T-cell (primary cell): ENCODE measurements at places on chromosomes 16 and 17. TPM values are rescaled to one million over a fixed set of nuclear protein-coding genes. Genes with fewer than 3 reads are reported as not detected.

CACNA1H gene
- 4.8 TPM for total RNA-seq

CCL5 gene
- 128 TPM for total RNA-seq

RPS2 gene
- total RNA-seq: 3,410 TPM

PLA2G10 gene
- not detected for total RNA-seq

SOX15 gene
- total RNA-seq: 0.70 TPM

ADORA2B gene
- total RNA-seq: 0.20 TPM

FZD2 gene
- total RNA-seq: not detected

UNC119 gene
- 49.1 TPM for total RNA-seq

GRCh38 chr17:76537288-76537577 is 276 bp downstream of the CYGB start:
- no peaks in the 10 kb centered on the region for H3K36me3 ChIP-seq
- H3K27ac ChIP-seq: no peak overlapping the region
- no peaks in the 10 kb centered on the region for H3K4me1 ChIP-seq
- no peak overlapping the region for H3K4me3 ChIP-seq
- no peak for DNase-seq

- peaks cover 27% of the 10 kb centered on the region for H3K36me3 ChIP-seq
- no peak for DNase-seq
- H3K27me3 ChIP-seq: no peaks in the 10 kb centered on the region
- peak overlapping the region; percentile 20 for H3K4me3 ChIP-seq
- peak overlapping the region; percentile 100 for H3K27ac ChIP-seq
Observed at GRCh38 chr17:8153525-8153956, 1.3 kb upstream of the PER1 start.

DNA sequence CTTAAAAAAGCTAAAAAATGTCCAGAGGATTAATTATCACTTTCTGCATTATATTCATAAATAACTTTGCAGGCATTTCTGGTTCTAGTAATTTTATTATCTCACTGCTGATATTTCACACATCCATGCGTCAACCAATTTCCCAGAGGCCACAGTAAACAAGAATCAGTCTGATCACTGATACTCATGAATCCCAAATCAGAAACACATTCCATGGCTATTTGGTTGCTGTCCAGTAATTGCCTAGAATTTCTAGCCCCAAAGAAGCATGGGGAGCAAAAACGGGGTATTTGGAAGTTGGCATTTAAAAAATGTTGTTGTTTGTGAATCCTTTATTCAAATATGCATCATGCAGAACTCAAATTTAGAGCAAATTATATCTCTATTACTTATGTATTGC is 244.8 kb downstream of the CDH8 start:
- no peak overlapping the region for H3K4me3 ChIP-seq
- H3K27me3 ChIP-seq: no peaks in the 10 kb centered on the region
- H3K27ac ChIP-seq: no peak overlapping the region
- no peak for DNase-seq

DNA sequence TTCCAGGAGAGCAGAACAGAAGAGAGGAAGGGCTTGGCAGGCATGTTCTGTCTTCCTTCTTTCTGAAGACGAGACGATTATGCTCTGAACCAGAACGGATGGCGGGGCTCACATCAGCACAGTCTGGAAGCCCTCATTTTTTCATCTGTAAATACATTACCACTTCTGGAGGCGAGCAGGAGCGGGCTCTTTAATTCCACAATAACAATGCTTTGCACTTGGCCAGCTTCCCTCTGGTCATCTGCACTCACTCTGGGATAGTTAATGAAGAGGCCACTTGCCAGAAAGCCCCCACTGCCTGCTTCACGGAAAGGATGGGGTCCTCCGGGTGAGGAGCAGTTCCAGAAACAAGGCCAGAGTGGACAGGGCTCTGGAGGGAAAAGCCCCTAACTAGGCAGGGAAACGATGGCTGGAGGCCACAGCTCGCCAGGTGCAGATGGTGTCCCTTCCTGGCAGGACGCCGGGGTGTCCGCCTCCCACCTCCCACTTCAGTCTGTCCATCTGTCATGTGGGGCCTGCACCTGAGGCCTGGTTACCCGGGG is 13.1 kb upstream of the BCAR1 start:
- H3K27ac ChIP-seq: no peak overlapping the region
- H3K27me3 ChIP-seq: no peaks in the 10 kb centered on the region

DNA sequence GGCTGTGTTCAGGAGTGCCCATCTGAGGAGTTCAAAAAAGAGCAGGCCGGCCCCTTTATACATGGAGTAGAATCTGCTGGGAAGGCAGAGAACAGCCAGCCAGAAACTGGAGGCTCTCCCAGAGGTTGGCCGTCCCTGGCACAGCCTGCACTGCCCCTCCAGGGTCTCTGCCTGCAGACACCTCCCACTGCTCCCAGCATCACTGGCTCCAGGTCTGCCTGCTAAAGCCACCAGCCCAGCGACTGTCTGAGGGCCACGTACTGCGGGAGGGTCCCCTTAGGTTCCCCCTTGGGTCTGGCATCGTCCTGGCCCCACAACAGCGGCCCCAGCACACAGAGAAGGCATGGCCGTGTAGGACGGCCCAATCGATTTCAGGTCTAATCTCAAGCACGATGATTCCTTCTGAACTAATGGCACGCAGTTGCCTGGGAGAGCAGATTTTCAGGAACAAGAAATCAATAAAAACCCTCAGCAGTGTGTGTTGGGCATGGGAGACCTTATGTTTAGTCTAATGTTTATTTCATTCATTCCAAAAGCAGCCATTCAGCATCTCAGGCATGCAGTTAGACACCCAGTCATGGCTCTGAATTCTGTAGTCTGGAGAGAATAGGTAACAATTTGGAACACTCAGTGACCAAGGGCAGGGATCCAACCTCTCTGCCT is 95.6 kb downstream of the PGS1 start:
- no peak overlapping the region for H3K4me3 ChIP-seq

GRCh38 chr16:26715969-26716368 is 350.8 kb upstream of the C16orf82 start:
- H3K27ac ChIP-seq: no peak overlapping the region
- H3K27me3 ChIP-seq: peaks cover 3% of the 10 kb centered on the region
- no peaks in the 10 kb centered on the region for H3K4me1 ChIP-seq
- H3K36me3 ChIP-seq: no peaks in the 10 kb centered on the region
- H3K4me3 ChIP-seq: no peak overlapping the region

DNA sequence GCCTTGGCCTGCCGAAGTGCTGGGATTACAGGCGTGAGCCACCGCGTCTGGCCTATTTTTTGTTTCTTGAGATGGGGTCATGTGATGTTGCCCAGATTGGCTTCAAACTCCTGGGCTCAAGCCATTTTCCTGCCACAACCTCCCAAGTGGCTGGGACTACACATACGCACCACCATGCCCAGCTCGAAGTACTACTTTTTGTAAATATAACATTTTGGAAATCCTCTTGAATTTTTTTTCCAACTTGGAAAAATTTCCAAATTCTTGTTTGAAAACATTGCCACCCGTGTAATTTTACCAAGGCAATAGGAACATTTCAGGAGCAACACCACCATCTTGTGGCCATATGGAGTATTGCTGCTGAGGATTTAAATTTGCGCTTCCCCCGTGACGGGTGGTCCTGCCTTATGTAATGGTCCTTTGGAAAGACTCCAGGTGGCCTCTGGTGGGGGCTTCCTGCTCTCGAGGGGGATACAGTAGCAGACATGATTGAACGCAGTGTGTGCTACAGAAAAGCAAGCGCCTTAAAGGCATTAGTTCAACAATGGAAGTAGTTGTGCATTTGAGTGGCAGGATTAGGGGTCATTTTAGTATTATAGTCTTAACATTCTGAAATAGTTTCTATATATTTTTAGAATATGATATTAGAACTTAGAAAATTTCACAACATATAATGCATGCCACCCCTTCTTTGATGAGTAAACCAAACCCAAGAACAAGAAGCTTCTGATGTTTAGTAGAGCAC is 8.0 kb downstream of the FLYWCH1 start:
- DNase-seq: peak; percentile 57
- H3K36me3 ChIP-seq: peaks cover 21% of the 10 kb centered on the region
- H3K27me3 ChIP-seq: no peaks in the 10 kb centered on the region
- no peak overlapping the region for H3K4me3 ChIP-seq
- no peak overlapping the region for H3K27ac ChIP-seq

DNA sequence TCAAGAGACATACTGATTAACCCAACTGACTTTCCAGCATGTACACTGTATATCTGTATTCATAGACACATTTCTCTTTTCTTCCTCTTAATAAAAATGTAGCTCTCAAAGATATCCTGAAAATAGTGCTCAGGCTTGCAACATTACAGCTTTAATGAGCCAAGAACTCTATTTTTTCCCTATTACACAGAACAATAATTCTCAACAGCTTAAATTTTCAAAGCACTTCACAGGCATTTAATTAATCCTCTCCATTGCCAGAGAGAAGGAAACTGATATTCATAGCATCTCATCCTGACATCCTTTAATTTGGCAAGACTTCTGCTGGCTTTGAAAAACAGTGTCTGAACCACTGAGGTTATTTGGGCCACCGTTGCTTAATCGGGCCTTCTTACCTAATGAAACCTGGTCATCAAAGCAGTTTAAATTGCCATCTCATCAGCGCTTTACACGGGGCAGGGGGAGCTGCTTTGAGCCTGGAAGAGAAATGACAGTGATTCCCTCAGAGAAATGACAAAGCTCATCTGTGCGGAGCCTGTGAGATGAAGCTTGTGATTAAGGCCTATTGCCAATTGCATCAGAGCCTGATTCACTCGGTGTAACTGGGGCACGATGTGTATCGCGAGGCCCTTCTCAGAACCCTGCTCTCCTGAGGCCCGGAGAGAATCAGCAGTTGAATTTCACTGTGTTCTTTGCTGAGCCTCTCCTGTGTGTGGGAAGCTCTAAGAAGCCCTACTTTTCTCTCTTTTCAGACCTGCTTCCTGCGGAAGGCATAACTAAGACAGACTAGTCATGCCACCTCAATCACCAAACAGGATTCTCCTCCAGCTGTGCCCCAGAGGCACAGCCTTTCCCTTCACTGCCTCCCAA is 8.5 kb upstream of the SIAH1 start:
- H3K36me3 ChIP-seq: no peaks in the 10 kb centered on the region
- no peak overlapping the region for H3K27ac ChIP-seq
- H3K27me3 ChIP-seq: no peaks in the 10 kb centered on the region
- no peaks in the 10 kb centered on the region for H3K4me1 ChIP-seq
- DNase-seq: no peak
- H3K4me3 ChIP-seq: no peak overlapping the region

GRCh38 chr16:69672998-69673713 is 53.2 kb downstream of the NQO1 start:
- H3K36me3 ChIP-seq: peaks cover 6% of the 10 kb centered on the region
- DNase-seq: no peak
- H3K27me3 ChIP-seq: no peaks in the 10 kb centered on the region
- H3K4me1 ChIP-seq: no peaks in the 10 kb centered on the region
- H3K4me3 ChIP-seq: no peak overlapping the region

GRCh38 chr16:1781758-1782407 is 488 bp downstream of the SPSB3 start:
- DNase-seq: peak; percentile 31
- no peaks in the 10 kb centered on the region for H3K27me3 ChIP-seq
- peak overlapping the region; percentile 29 for H3K27ac ChIP-seq
- H3K36me3 ChIP-seq: peaks cover 22% of the 10 kb centered on the region
